ENCODE measurements at places on chromosomes 16 and 17.

DNA sequence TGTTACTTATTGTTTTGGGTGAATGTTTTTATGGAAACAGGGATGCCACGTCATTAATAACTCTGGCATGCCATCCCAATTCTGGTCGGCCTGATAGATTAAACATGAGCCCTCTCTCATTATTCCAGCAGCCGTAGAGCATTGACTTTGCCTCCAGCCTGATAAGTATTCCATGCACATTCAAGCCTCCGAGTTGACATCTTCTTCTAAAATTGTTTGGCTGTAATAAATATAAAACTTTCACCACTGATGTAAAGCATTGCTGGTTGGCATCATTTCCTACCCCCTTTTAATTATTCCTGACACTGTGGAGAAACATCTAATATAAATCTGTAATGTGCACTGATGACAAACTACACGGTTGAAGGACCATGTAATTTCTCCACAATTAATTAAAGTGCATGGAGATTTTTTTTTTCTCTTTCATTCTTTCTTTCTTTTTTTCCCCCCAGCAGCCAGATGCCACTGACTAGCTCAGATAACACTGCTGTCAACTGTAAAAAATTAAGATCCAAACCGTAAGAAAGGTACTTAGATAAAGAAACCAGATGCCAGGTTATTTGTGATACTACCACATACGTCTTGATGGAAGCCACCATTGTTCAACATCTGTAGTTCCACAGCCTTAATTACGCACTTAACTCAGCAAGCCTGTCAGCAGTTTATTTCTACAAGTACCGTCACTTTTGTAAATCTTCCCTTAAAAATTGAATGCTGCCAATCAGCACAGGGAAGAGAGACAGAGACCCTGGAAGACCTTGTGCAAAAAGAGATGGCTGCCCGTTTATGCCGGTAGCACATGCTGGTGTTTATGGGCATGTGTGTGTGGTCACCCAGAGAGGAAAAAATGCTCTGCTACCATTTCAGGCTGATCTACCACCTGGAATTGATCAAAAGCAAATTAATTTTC is 237.7 kb downstream of the IRX3 start:
- no peak for DNase-seq

GRCh38 chr16:85755929-85756768 is 5.3 kb upstream of the C16orf74 start:
- DNase-seq: no peak

GRCh38 chr16:31052114-31052513 is 18.8 kb downstream of the STX4 start:
- DNase-seq: no peak

GRCh38 chr17:38867179-38867967 is 2.5 kb upstream of the LASP1 start:
- no peak for DNase-seq

DNA sequence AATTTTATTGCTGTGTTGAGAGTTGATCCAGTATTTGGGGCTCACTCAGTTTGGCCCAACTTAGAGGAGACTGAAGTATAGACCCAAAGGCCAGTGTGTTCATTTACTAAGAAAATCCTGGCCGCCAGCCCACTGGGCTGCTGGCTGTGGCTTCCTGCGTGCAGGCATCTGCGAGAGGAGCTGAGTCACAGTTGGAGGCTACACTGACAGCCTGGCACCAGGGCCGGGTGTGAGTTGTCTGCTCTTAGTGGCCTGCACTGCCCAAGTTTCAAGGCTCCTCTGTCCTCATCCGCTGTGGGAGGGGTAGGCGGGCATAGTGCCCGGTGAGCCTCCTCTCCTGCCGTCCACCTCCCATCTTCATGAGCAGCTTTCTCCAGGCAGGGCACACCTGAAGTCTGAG is 54.2 kb downstream of the PLD6 start:
- peak; percentile 59 for DNase-seq

DNA sequence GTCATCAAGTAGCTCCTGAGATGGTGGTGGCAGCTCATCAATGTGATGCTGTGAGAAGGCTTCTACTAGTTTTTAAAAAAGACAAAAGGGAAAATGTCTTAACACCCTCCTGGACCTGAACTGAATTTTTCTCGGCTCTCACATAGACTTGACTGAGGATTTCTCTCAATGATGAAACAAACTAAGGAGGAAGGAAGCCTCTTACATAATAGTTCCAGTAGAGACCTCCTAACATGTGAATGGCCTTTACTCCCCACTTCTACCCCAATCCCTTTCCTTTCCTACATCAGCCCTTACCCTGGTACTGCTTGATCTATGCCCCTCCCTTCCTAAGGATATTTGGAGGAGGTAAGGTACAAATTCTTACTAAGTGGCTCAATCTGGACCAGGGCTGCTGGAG is 54.8 kb upstream of the MTMR4 start:
- DNase-seq: no peak

DNA sequence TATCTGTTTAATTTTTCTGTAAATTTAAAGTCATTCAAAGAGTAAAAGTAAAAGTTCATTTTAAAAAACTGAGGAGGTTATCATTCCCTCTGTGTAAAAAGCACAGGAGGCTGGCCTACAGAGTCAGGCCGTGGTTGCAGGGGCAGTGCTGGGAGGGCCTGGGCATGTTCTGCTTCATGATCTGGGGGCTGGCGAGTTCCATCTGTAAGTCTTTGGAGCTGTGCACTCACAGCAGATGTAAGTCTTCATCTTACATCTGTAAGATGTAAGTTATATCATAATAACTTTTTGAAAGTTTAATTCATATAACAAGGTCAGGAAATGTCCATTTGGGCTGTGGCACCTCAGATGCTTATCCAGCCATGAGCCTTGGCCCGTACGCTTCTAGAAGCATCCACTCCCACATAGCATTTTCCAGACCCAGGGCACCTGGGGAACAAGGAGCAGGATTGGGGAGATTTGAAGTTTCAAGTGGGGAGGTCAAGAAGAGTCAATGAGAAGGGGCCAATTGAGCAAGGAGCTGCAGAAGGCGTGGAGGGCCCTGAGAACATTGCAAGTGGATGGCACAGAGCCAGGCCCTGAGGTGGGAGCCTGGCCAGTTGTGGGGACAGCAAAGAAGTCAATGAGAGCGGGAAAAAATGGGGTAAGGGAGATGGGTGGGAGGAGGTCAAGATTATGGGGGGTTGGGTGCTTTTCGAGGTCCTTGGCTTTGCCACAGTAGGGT is 54.1 kb downstream of the TNFRSF13B start:
- no peak for DNase-seq

GRCh38 chr16:31260136-31260931 is 559 bp downstream of the ITGAM start:
- no peak for DNase-seq

DNA sequence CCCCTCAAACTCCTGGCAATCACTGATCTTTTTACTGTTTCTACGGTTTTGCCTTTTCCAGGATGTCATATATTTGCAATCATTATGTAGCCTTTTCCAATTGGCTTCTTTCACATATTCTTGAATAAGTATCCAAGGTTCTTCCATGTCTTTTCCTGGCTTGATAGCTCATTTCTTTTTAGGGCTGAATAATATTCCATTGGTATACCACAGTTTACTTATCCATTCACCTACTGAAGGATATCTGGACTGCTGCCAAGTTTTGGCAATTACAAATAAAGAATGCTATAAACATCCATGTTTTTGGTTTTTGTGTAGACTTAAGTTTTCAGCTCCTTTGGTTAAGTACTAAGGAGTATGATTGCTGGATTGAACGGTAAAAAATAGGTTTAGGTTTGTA is 16.0 kb downstream of the GPATCH8 start:
- DNase-seq: no peak

- no peak for DNase-seq
These were observed 49.6 kb upstream of the PLCG2 start for GRCh38 chr16:81729451-81729850.

- DNase-seq: no peak
These were observed 138.6 kb upstream of the CHMP6 start for GRCh38 chr17:80853076-80853475.

GRCh38 chr16:14335297-14335696 is 264.2 kb downstream of the MRTFB start:
- no peak for DNase-seq

DNA sequence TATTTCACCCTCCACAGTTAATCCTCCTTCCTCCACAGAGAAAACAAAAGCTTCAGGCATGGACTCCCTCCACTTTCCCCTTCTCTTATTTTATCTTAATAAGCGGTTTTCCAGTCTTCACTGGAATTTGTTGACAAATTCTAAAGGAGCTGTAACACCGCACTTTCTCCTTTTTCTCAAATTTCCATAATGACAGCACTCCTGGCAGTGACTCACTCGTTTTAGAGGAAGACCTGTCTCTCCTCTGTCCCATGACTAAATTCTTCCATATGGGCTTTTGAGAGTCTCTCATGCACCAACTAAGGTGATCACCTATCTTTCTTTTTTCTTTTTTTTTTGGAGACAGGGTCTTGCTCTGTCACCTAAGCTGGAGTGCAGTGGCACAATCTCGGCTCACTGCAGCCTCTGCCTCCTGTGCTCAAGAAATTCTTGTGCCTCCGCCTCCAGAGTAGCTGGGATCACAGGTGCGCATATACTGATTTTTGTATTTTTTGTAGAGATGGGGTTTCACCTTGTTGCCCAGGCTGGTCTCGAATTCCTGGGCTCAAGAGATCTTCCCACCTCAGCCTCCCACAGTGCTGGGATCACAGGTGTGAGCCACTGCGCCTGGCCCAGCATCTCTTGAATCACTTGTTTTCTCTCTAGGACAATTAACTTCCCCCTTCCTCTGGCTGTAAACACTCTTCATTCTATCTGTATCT is 7.7 kb downstream of the ITGAM start:
- no peak for DNase-seq

DNA sequence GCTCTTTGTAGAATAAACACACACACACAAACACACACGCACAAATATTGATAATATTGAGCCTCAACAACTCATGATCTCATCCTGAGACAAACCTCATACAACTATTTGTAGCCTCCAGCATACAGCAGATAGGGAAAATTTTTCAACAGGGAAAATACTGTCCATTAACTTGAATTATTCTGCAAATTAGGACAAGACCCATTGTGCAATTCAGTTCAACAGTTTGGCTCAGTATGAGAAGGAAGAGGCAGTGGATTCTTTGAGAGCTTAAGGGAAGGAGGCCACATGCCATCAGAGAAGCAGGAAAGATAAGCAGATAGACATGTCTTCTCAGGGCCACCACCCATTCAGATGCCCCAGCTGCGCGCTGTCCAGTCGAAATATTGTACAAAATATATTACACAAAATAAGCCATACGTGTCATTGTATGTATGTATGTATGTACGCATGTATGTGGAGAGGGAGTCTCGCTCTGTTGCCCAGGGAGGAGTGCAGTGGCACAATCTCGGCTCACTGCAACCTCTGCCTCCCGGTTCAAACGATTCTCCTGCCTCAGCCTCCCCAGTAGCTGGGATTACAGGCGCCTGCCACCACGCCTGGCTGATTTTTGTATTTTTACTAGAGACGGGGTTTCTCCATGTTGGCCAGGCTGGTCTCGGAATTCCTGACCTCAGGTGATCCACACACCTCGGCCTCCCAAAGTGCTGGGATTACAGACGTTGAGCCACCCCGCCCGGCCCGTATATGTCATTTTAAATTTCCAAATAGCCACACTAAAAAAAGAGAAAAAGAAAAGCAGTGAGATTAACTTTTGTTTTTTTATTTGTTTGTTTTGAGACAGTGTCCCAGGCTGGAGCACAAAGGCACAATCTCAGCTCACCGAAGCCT is 1.8 kb downstream of the ZC3H7A start:
- no peak for DNase-seq

DNA sequence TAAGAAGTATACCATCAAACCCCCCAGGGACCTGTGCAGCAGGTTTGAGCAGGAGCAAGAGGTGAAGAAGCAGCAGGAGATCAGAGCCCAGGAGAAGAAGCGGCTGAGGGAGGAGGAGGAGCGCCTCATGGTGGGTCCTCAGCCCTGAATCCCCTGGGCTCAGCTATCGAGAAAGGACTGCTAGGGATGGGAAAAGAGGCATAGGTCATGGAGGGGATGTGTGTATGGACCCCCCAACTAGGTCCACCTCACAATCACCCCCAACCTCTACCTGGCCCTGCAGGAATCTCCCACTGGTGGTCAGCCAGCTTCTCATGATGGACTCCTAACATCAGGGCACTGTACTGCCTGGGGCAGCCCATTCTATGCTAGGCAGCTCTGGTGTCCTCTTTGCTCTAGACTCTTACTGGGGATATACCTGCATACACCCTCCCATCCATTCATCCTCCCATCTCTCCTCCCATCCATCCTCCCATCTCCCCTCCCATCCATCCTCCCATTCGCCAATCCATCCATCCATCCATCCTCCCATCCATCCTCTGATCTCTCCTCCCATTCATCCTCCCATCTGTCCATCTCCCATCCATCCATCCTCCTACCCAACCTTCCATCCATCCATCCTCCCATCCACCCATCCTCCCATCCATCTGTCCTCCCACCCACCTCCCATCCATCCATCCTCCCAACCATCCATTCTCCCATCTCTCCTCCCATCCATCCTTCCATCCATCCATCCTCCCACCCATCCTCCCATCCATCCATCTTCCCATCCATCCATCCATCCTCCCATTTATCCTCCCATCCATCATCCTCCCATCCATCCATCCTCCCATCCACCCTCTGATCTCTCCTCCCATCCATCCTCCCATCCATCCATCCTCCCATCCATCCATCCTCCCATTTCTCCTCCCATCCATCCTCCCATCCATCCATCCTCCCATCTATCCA is 10.6 kb downstream of the DRC7 start:
- no peak for DNase-seq

DNA sequence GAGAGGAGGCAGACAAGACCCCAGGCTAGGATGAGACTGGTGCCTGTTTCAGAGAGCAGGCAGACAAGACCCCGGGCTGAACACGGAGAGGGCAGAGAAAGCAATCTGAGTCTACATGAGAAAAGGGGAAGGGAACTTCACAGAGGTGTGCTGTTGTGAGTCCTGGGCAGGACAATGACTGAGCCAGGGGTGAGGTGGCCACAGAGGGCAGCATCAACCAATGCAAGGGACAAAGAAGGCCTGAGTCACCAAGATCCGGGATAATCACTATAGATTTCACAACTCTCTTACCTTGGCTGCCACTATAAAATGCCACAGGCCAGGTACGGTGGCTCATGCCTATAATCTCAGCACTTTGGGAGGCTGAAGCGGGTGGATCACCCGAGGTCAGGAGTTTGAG is 89.0 kb downstream of the SLC39A11 start:
- DNase-seq: no peak

DNA sequence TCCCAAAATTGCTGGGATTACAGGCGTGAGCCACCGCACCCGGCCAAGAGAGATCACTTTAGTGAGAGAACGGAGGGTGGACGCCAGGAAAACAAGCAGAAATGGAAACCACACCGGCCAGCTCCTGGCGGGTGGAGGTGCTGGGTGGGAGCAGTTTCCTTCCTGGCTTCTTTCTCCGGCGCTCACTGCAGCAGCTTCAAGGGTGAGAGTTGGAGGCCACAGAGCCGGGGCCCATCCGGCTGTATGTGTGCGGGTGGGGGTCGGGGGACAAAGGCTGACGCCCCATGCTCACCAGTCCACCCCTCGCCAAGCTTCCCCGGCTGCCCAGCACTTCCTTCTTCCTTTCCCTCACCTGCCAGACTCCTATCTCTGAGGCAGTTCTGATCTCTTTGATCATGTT is 13.5 kb upstream of the BHLHA9 start:
- DNase-seq: no peak
